D721Med (cell line): ENCODE measurements at places on chromosomes 2 and 18.

DNA sequence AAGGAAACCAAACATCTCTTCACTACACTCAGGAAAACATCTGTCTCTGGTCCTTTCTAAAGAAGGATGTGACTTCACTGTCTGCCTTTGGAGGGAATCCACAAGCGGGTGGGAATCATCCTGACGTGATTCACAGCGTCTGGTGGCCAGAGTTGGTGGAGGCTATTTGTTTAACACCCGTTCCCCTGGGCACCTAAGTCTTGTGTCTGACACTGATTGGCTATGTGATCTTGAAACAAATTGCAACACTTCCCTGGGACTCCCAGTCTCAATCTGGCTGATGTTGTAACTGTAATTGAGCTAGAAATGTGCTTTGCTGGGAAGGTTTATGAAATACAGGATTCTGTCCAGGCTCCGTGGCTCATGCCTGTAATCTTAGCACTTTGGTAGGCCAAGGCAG is 28.8 kb upstream of the SIX3 start:
- no peak for DNase-seq

DNA sequence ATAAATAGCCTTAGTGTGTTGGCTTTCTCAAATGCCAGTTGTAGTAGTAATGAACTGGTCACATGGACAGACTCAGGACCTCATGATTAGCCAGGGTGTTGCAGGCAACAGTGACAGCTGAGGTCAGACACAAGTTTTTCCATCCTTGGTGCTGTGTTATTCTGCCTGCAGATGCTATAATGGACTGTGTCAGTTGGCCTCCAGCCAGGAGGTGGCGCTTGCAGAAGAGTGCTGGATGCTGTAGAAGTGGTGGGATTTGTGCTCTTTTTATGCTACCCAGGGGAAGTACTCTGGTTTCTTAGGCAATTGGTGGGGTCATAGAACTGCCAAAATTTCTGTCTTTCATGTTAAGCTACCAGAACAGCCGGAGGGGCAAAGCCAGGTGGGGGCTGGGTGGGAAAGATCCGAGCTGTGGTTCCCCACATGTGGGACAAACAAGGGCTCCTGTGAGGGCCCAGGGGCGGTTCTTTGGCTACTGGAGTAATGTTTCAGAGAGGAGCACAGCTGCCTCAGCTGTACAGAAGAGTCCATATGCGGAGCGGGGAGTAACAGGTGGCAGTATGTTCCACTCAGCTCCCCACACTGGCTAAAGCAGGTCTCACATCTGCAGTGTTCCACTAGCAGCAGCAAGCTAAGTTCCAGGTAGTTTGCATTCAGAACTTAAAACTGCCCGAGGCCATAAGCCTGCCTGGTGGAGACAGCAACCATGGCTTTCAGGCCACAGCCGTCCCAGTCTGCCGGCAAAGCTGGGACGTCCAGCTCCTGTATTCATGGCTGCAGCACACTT is 104.4 kb downstream of the GULP1 start:
- no peak for DNase-seq

GRCh38 chr18:22337833-22338232 is 79.9 kb downstream of the CTAGE1 start:
- DNase-seq = no peak

DNA sequence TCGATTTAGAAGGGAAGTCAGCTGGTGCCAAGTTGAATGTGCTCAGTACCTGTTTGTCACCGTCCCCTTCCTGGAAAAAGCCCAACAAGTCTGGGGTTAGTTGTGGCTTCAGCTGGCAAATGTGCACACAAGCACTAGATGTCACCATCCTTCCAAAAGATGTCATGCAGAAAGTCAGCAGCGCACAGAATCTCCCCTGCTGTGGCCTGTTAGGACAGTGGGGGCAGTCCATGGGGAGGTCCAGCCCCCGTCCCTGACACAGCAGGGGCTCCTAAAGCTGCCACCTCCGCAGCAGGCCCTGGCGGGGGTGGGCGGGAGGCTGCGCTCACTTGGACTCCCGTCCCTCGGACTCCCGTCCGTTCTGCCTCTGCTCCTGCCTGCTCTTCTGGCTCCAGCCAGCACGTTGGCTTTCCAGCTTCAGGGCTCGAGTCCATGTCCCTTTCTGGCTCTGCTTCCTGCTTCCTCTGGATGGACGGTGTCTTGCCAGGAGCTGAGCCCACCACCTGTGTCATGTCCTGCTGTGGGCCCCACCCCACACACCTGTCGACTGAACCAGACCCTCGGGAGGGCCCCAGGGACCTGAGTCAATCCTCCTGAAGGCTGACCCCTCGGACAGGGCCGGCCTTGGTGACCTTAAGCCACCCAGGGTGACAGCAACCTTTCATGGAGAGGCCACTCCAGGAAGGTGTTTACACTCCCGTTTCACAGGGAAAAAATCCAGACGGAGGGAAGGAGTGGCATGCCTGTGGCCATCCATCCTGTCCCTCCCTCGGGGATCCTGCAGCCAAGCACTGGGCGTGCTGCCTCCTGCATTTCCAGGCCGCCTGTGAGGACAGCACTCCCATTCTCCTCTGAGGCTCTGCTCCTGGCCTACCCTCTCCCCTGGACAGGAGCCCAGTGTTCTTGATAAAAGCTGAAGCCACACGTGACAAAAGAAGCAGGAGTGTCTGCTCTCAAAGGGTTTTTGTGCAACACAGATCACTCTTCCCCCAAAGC is 8.5 kb downstream of the RAB17 start:
- DNase-seq = no peak

- DNase-seq = no peak
Observed at GRCh38 chr2:204628926-204629712, 83.8 kb downstream of the PARD3B start.

DNA sequence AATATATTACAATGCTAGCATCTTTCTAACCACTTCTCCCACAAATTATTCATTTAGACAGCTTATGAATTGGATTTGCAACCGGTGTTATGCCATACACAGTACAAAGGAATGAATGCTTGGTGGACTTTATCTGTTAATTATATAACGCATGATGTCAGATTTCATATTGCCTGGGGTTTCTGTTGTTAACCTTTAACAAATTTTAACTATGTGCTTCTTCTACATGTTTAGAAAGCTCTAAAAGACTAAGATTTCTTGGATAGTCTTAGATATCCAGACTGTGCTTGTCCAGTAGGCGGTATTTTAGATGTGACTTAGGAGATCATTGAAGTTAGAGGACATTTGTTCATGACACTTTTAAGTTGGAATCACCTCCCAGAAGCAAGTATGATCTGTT is 976.3 kb downstream of the TMEM182 start:
- no peak for DNase-seq

- no peak for DNase-seq
Observed at GRCh38 chr18:70520867-70521266, 232.0 kb downstream of the SOCS6 start.

DNA sequence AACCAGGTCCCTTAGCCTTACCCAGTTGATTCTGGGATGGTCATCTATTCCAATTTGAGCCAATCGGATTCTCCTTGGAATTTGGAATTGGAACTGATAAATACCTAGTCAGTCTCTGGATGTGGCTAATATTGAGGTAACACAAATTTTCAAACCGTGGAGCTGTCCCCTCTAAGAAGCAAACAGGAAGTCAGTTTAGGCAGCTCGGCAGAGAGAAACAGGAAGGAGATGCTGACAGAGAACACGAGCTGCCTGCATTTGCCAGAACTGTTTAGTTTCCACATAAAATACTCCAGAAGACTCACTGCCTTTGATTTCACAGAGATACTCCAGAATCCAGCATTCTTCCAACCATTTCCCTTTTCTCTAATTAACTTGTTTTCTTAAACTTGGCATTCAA is 1024.9 kb downstream of the BCL11A start:
- no peak for DNase-seq

DNA sequence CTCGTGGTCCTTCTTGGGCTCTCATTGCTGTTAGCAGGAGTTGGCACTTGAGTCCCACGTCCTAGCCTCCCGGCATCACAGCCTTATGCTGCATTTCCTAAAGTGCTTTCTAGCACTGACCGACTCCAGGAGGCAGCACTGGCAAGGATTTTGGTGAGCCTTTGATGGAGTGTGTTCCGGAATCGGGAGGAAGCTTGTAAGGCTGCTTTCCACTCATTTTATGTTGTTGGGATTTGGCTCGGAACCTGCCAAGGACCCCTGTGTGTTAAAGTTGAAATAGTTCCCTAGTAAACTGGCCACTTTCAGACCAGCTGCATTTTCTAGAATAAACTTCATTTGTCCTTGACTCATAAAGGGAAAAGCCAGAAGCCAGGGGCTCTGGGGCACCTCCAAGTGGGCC is 88.9 kb downstream of the AGAP1 start:
- DNase-seq = no peak

DNA sequence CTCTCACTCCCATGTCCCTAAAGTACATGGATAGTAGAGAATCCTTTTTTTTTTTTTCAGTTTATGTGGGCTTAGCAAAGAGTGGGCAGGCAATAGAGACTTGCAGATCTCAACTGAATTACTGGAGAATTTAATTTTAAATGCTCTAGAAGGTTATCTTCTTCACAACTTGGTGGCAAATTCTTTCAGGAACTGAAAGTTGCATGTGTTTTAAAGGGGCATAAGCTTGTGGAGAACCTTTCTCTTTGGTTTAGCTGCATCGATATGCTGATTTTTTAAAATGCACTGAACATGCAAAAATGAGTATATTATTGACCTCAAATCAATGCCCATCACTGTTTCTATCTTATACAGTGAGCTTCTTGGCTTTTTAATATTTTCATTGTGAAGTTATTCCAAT is 24.9 kb upstream of the GALNT3 start:
- no peak for DNase-seq

DNA sequence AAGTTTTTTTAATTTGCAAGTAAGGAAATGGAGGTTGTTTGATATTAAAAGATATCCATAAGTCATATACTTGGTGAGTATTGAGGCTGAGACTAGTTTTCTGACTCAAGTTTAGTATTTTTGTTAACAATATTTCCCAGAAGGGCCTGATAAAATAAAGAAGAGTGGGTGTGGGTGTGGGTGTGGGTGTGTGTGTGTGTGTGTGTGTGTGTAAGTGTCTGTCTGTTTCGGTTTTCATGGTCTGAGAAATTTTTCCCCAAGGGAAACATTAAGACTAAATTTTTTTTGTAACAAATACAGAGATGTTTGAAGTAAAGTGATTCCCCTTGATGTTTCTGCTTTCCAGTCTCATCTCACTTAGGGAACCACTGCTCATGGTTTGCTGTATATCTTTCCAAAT is 36.5 kb downstream of the PPM1B start:
- no peak for DNase-seq

DNA sequence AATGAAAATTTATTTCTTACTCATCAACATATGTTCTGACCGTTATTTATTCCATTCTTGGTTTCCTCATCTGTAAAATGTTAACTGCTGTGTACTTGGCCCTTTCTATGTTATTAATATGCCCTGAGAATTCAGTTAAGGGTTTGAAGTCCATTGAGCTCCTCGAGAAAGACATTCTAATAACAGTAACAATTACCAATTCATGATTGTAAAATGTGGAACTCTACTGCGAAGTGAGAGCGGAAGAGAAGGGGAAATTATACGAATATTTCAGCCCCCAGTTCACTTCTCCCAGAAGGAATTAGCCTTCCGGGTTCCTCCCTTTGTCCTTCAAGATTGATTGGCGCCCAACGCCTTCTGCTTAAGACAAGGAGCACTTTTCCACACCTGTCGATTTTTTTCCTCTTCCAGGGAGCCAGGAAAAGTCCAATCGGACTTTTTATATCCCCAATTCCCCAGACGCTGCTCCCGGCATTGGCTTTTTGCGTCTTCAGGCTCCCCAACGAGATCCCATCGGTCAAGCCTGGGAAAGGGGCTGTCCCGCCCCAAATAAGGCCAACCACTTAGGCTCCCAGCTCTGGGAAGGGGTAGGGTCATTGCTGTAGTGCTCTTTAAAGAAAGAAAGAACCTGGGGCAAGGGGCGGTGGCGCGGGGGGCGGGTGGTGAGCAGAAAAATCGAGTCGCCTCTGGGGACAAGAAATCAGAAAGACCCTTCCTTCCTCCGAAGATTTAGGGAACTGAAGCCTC is 1.6 kb downstream of the DSC2 start:
- no peak for DNase-seq

- no peak for DNase-seq
Observed at GRCh38 chr2:235640377-235640776, 146.5 kb downstream of the AGAP1 start.

- DNase-seq = no peak
Observed at GRCh38 chr2:176508984-176509740, 239.9 kb downstream of the MTX2 start.

- DNase-seq = no peak
Observed at GRCh38 chr2:96088340-96089335, 27.7 kb downstream of the ADRA2B start.

DNA sequence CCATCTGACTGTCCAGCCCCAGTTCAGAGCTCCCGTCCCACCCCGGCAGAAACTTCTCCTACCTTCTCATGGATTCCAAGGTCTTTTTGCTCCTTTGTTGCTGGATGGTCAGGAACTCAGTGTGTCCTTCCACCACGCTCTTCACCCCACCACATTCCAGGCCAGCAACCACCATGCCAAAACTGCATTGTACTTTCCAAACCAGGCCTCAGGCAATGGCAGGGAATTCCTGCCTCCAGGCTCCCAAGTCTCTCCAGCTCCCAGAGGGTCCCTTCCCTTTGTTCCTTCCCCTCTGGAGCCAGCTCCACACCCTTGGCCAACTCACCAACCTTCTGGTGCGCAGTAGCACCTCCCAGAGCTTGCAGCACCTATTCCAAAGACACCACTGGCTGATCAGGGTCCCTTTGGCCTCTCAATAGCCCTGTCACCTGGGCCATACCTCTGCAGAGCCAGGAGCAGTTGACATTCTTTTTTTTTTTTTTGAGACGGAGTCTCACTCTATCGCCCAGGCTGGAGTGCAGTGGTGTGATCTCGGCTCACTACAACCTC is 8.1 kb downstream of the CHMP1B start:
- no peak for DNase-seq

- no peak for DNase-seq
Observed at GRCh38 chr18:596288-596881, 403 bp upstream of the CLUL1 start.

GRCh38 chr2:104952976-104953375 is 84.9 kb upstream of the MRPS9 start:
- DNase-seq = no peak

- no peak for DNase-seq
Observed at GRCh38 chr18:22005191-22005841, 164.1 kb upstream of the GATA6 start.

DNA sequence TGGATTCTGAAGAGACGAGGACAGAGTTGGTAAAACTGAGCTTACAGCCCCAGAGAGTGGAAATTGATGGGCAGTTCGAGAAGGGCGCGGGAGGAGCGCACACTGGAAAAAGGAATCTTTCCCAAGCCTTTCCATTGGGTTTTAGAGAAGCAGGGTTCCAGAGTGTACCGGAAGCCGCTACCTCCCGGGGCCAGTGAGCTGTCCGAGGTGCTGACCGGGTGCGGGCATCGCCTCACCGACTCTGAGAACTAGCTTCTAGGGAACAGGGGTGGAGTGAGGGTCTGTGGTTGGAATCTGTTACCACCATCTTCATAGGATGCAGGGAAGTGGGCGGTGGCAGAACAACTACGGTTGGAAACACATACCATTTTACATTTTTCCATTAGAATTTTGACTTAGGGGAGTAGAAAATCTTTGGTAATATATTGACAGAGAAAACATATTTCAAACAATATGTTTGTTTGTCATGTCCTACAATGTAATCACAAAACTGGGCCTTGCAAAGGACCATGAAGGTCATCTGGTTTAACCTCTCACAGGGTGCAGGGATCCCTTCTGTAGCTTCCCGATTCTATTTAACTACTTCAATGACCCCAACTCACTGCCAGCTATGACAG is 724 bp downstream of the NMS start:
- DNase-seq = no peak

- DNase-seq = no peak
Observed at GRCh38 chr18:69021211-69021805, 223.4 kb downstream of the CCDC102B start.

- no peak for DNase-seq
Observed at GRCh38 chr18:35095983-35096676, 54.9 kb downstream of the MAPRE2 start.
